ENCODE measurements at places on chromosomes 7 and 10.
A peak's percentile ranks its signal among the peaks of the same experiment; 100 is the strongest.

- DNase-seq: no peak
Measured at GRCh38 chr10:88523739-88524400, 59.2 kb downstream of the RNLS start.

DNA sequence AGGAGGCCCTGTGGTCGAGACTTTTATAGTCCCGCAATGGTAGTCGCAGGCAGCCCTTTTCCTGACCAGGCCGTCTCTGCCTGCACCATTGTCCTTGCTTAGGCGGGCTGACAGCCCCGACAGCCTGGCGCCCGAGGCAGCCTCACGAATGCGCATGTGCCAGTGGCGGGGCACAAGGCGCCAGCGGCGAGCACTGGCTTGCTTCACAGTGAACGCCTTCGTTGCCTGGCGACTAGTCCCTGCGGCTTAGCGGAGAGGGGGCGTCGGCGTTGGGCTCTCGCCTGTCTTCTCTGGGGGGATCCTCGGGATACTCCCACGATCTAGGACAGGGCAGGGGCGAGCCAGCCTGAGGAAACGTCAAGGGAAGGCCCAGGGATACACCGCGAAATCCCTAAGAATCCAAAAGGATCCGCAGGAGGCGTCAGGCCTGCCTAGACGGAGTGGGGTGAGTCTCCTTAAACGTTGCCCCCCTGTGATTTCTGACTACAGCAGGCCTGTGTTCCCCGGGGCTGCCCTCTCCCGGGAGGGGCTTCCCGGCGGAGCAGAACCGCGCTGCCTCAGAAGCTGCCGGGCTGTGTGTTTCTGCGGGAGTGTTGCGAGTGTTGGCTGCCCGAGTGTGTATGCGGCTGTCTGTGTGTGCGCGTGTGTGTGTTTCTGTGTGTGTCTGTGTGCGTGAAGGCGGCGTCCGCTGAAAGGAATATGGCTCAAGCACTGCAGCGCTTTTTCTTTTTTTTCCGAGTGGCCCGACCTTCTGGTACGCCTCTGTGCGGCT lies 20.5 kb upstream of the ZNF273 start:
- no peak for DNase-seq

GRCh38 chr7:24573554-24574338 lies 494 bp downstream of the PALS2 start:
- DNase-seq: no peak

DNA sequence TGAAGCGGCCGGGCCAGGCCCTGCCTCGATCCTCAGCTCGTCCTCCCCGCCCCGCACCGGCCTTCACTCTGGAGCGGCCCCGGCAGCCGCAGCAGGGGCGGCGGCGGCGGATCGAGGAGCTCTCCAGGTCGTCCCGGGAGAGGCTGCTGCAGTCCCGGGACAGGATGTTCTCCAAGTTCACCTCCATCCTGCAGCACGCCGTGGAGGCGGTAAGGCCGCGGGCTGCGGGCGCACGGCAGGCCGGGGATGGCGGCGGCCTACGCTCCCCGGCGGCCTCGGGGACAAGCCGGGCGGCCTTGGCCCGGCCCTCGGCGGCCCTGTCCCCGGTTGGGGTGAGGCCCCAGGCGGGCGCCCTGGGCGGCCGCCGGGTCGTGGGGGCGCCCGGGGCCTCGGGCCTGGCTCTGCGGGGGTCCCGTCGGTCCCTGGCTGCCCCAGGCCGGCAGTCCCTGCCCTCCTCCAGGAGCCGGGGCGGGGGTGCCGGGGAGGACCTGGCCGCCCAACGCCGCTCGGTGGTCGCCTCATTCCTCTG lies 399 bp downstream of the FHIP2A start:
- DNase-seq: no peak

GRCh38 chr7:129308047-129308446 lies 83.2 kb downstream of the AHCYL2 start:
- no peak for DNase-seq

- no peak for DNase-seq
Measured at GRCh38 chr10:44033008-44033407, 351.9 kb downstream of the CXCL12 start.

GRCh38 chr7:117205873-117206272 lies 117.0 kb downstream of the WNT2 start:
- no peak for DNase-seq

DNA sequence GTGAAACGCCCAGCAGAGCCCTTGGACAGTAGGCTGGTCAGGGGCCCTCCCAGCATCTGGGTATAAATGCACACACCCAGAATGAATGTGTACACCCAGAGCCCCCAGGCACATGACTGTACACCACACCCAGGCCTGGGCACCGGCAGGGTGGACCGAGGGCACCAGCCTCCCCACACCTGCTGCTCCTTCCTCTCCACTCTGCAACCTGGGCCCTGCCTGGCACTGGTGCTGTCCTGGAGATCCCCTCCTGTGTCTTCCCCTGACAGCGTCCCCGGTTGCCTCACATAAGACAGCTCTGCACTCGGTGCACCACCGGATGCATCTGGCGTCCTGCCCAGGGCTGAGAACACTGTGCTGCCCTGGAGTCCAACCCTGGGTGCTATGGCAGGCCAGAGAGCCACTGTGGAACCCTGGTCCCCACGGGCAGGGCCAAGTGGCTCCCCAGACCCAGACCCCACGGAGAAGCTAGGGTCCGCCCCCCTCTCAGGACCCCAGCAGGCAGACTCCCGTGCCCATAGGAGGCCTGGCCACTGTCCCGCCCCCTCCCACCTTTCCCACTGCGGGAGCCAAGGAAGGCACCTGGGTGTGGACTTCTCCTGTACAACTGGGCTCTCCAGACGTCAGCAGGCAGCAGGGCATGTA lies 6.6 kb downstream of the RASGEF1A start:
- no peak for DNase-seq

DNA sequence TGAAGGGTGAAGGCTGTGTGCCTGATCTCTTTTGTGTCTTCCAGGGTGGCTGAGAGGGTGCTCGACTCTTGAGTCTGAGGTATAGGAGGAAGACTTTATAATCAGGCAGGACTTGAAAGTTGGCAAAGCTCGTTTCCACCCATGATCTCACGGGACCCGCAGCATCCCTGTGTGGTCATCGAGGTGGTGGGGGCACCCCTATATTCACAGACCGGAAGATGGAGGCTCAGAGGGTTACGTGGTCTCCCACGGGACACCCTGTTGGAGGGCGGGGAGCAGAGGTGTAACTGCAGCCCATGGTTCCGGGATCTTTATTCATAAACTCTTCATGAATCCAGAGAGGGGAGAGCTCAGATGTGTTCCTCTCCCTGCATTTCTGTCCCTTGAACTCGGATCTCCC lies 9.6 kb upstream of the SHH start:
- DNase-seq: no peak

GRCh38 chr7:80941208-80941758 lies 22.4 kb upstream of the SEMA3C start:
- DNase-seq: peak; percentile 70

DNA sequence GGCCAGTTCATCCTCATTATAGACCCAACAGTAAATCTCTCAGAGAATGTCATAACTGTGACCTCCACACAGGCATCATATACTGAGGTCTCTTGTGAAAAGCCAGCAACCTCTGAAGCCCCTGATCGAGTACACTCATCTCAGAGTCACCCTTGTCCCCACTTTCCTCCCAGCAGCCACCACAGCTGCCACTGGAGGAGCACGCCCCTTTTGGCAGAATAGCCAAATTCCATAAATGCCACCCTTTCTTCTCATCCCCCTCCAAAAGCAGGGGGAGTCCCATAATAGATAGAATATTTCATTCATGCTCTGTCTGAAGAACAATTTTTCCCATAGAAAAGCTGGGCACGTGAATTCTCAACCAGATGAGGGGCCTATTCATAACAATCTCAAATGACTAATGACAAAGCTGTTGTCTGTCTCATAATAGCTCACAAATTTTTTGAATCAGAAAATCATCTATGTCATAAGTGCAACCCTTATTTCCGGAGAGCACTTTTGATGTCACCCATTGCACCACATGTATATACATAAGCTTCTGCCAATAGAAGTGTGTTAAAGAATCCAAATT lies 47.4 kb downstream of the SGMS1 start:
- no peak for DNase-seq

DNA sequence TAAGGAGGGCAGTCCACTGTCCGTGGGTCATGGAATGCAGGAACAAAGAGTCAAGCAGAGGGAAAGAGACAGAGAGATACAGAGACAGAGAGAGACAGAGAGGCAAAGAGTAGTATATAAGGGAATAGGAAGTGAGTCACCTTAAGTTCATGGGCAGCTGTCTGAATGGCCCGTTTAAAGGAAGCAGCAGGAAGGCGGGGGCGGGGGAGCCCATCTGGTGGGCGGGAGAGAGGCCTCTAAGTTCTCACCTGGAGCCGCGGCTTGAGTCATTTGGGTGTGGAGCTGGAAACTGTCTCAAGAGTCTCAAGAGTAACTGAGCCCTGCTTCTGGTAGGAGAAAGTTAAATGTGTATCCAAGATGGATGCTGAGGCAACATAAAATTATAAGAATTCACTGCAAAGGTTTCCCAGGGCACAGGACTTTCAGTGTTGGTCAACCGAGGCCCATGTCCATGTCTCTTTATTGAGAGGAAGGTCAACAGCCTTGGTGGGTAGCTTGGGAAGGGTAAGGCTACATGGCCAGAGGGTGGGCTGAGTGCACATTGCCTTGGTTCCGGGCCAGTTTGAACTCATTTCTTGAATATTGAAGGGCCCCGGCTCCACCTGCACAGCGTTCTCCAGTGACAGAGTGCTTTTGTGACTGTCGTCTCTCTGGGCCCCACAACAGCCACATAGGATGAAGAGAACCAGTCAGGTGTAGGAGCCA lies 85.5 kb upstream of the CACUL1 start:
- DNase-seq: no peak

GRCh38 chr10:97675222-97675621 lies 11.8 kb downstream of the AVPI1 start:
- DNase-seq: no peak

GRCh38 chr7:80818181-80818580 lies 100.7 kb downstream of the SEMA3C start:
- DNase-seq: no peak

DNA sequence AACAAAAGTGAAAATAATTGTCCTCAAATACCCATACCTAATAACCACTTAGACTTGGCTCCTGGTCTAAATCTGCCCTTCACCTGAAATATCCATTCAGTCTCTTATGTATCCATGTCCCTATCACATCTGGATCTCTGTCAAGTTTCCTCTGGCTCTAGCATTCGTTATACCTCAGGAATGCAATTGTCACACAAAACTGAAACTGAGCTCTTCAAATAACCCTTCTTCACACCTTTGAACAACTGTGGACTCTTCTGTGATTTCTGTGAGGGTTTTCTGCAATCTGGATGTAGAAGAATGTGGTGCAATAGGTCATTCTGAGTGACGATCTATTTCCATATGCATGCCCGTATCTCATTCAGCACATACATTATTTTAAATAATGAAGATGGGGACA lies 53.5 kb upstream of the FGL2 start:
- no peak for DNase-seq

- DNase-seq: no peak
Measured at GRCh38 chr7:93856323-93856722, 34.2 kb downstream of the TFPI2 start.

GRCh38 chr7:21702303-21702702 lies 159.5 kb downstream of the DNAH11 start:
- DNase-seq: no peak

DNA sequence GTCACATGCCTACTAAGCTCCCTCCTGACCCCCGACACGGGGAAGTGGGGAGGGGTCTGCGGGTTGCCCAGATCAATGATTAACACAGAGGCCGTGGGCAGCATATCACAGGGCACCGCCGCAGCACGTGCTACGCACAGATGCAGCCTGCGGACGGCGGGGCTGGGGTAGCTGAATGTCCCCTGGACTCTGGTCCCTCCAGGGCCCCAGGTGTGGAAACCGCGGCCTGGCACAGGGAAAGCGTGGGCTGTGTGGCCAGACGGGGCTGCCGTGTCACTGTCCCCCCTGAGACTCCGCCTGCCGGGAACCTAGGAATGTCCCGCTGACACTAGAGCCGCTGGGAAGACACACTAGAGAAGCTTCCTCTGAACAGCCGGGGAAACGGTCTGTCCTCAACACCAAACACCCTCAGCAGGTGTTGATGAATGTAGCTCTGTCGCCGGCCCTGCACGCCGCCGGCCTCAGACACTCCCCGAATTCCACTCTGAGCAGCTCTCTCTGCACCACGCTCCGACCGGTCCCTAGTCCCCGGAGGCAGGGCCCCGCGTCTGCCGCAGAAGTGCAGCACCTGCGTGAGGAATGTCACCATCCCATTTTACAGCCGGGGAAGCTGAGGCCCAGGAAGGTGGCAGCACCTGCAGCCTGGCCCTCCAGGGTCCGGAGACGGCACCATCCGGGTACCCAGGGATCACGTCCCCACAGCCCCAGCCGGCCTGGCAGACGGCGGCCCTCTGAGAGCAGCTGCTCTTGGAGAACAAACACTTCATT lies 33.4 kb upstream of the PDGFA start:
- DNase-seq: no peak

- DNase-seq: peak; percentile 87
Measured at GRCh38 chr7:128209229-128210035, 31.6 kb upstream of the LEP start.

- DNase-seq: no peak
Measured at GRCh38 chr10:13844651-13845050, 257.9 kb downstream of the PRPF18 start.

DNA sequence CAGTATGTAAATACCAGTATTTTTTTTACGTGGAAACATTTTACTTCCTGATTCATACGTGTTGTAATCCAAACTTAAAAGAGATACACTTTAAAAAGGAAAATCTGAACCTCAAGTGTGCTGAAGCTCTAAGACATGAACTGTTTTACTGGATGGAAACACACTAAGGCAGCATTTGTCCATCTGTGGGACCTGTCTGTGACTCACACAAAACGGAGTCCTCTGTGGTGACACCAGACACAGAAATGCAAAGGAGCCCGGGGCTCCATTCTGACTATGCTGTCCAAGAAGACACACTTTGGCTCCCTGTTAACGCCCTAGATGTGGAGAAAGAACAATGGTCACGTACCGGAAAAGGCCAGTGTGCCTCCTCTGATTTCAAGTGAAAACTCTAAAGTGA lies 23.9 kb downstream of the RNF133 start:
- DNase-seq: no peak

- DNase-seq: no peak
Measured at GRCh38 chr10:120557311-120557710, 100.3 kb downstream of the PLPP4 start.

DNA sequence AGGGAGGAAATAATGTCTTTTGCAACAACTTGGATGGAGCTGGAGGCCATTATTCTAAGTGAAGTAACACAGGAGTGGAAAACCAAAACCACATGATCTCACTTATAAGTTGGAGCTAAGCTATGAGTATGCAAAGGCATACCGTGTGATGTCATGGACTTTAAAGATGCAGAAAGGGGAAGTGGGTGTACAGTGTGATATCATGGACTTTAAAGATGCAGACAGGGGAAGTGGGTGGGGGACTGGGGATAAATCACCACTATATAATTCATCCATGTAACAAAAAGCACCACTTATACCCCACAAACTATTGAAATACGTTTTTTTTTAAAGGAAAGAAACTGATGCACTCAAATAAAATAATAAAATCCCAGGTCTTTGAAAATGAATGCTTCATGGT lies 29.5 kb downstream of the LYZL2 start:
- peak; percentile 74 for DNase-seq
